DMS53 (cell line): ENCODE measurements at places on chromosomes 16 and 17.
A peak's percentile ranks its signal among the peaks of the same experiment; 100 is the strongest.

- DNase-seq: no peak
Observed at GRCh38 chr17:15039366-15039765, 225.8 kb downstream of the PMP22 start.

- no peak for DNase-seq
Observed at GRCh38 chr16:8199390-8199789, 390.9 kb downstream of the TMEM114 start.

GRCh38 chr16:57601801-57602478, 26.5 kb upstream of the ADGRG1 start:
- DNase-seq: peak; percentile 77

GRCh38 chr16:12573730-12574383, 229.8 kb downstream of the CPPED1 start:
- peak; percentile 62 for DNase-seq

GRCh38 chr17:32311028-32311536, 30.9 kb downstream of the C17orf75 start:
- DNase-seq: peak; percentile 18
